ENCODE measurements at places on chromosomes 2 and 18. TPM values are rescaled to one million over a fixed set of nuclear protein-coding genes. Genes with fewer than 3 reads are reported as not detected.

ITGA6 gene
- total RNA-seq, result 216 TPM

GNAL gene
- 0.07 TPM for total RNA-seq

NETO1 gene
- not detected for total RNA-seq

ALKAL2 gene
- total RNA-seq, result not detected

IGFBP5 gene
- total RNA-seq, result 114 TPM

DYSF gene
- total RNA-seq, result 0.57 TPM

DNA sequence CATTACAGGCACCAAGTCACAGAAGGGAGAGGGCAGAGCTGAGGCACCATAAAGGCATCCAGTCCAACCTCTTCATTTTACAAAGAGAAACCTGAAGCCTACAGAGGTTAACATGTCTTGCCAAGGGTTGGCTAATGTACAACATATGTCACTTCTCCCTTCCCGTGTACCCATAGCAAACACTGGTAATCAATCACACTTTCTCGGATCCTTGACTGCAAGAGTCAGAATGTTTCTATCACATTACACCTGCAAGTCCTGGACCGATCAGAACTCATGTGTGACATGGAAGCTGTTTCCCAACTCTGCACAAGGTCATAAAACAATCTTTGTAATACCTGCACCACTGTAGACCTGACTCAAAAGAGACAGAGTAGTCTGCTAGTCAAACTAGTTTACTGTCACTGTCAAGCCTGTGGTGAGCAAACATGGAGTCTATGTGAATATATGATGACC lies 6.0 kb downstream of the ANKRD44 start:
- DNase-seq, result no peak
- no peak overlapping the region for H3K27ac ChIP-seq
- H3K27me3 ChIP-seq, result peaks cover 1% of the 10 kb centered on the region
- H3K4me3 ChIP-seq, result no peak overlapping the region
- peaks cover 4% of the 10 kb centered on the region for H3K4me1 ChIP-seq

GRCh38 chr2:105812180-105813044 lies 67.7 kb downstream of the NCK2 start:
- H3K4me1 ChIP-seq, result peaks cover 6% of the 10 kb centered on the region
- no peak for DNase-seq
- H3K27ac ChIP-seq, result no peak overlapping the region
- H3K4me3 ChIP-seq, result no peak overlapping the region

STAT4 gene
- 0.75 TPM for total RNA-seq

GRCh38 chr18:47050468-47050867 lies 15.0 kb upstream of the ELOA2 start:
- H3K36me3 ChIP-seq, result no peaks in the 10 kb centered on the region
- DNase-seq, result peak; percentile 47
- H3K27ac ChIP-seq, result no peak overlapping the region

All from HFFc6 (cell line).